ENCODE measurements at places on chromosomes 16 and 17.

DNA sequence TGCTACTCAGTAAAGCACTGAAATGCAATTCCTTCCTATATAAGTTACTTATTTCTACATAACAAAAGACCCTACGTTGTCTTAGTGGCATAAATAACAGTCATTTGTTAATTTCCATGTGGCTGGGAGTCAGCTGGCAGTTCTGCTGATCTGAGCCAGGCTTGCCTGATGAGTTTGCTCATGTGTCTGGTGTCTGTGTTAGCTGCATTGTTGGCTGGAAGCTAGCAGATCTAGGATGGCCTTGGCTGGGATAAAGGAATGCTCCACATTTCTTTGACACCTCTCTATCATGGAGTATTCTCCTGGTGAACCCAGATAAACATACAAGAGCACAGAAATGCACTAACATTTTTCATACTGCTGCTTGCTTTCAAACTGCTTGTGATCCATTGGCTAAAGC lies 264.4 kb upstream of the MON1B start:
- DNase-seq: no peak

- DNase-seq: no peak
Observed at GRCh38 chr17:78558989-78559388, 18.2 kb downstream of the DNAH17 start.

DNA sequence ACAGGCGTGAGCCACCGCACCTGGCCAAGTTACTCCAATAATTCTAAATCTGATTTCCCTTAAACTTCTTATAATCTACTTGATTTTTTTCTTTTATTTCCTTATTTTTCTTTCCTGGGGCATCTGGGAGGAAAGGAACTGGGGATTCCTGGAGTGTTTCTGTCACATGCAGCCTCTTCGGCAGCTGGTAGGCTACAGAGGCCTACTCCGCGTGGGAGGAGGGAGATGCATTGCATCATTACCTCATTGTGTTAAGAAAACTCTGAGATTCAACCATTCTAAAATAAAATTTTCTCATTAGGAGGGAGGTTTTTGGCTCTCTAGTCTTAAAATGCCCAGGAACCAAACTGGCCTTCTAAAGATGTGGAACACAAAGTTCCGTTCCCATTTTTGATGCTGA lies 64.0 kb downstream of the SOX9 start:
- DNase-seq: no peak

GRCh38 chr17:77182205-77183172 lies 41.7 kb downstream of the SEC14L1 start:
- DNase-seq: no peak

DNA sequence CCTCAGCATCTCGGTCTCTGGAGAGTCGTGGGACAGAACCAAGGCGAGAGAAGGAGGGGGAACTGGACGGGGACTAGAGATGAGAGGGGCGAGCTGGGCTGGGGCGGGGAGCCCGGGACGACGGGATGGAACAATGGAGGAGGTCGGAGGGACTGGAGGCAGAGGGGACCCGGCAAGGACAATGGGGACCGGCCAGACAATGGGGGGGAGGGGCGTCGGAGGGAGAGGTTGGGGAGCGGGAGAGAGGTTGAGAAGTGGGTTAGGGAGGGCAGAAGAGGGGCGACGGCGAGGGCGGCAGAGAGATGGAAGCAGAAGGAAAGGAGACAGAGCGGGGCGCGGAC lies 719 bp downstream of the NGFR start:
- no peak for DNase-seq

- no peak for DNase-seq
Observed at GRCh38 chr17:63335831-63336230, 110.3 kb downstream of the CYB561 start.

DNA sequence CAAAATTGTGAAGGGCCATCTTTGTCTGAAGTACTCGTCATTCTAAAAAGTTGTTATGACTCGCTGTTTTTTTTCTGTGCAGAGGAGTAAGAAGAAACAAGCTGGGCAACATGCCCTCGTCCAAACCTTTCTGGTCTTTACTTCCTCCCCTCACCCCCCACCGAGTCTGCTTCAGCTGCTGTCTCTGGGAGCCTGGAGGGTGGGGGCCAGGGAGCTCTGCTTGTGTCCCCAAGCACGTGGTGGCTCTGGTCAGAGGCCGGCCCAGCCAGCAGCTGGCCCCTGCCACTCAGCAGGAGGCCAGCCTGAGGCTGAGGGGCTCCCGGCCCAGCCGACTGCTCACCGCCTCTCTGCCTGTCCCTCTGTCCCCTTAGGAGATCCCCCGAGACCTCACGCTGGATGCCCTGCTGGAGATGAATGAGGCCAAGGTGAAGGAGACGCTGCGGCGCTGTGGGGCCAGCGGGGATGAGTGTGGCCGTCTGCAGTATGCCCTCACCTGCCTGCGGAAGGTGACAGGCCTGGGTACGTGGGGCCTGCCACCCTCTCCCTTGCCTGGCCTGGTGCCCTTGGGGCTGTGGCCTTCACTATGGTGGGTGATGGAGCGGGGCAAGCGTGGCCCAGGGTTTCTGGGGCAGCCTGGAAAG lies 53.7 kb upstream of the LGALS9 start:
- DNase-seq: no peak

DNA sequence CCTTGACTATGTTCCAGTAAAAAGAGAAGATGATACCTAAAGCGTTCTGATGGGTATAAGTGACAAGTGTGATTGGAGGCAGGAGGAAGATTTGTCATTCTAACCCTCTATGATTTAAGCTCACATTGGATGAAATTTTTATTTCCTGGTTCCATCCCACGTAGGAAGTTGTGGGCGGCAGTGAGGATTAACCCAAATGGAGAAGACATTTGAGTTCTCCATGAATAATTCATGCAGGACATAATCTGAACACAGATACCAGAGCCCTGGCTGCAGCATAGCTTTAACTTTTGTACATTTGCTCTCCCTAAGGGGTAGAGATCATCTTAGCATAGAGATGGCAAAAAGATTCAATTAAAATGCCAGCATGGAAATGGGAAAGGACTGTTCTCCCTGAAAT lies 146.3 kb downstream of the SLC39A11 start:
- DNase-seq: no peak

- DNase-seq: no peak
Observed at GRCh38 chr16:70681382-70682238, 4.2 kb downstream of the MTSS2 start.

DNA sequence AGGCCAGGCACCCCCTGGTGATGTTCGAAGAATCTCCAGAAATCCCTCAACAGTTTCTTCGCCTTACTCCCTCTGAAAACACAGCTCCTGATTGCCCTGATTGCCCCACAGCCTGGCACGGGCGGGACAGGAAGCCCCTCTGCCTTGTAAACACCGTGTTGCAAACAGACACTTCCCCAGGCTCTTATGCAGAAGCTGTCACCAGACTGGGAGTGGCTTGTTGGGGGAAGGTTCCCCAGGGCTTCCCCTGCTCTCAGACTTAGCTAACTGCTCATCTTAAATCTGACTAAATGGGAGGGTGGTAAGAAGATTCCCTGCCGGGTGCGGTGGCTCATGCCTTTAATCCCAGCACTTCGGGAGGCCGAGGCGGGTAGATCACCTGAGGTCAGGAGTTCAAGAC lies 11.2 kb downstream of the PIK3R5 start:
- DNase-seq: no peak

GRCh38 chr16:52451971-52452421 lies 94.9 kb downstream of the TOX3 start:
- no peak for DNase-seq

DNA sequence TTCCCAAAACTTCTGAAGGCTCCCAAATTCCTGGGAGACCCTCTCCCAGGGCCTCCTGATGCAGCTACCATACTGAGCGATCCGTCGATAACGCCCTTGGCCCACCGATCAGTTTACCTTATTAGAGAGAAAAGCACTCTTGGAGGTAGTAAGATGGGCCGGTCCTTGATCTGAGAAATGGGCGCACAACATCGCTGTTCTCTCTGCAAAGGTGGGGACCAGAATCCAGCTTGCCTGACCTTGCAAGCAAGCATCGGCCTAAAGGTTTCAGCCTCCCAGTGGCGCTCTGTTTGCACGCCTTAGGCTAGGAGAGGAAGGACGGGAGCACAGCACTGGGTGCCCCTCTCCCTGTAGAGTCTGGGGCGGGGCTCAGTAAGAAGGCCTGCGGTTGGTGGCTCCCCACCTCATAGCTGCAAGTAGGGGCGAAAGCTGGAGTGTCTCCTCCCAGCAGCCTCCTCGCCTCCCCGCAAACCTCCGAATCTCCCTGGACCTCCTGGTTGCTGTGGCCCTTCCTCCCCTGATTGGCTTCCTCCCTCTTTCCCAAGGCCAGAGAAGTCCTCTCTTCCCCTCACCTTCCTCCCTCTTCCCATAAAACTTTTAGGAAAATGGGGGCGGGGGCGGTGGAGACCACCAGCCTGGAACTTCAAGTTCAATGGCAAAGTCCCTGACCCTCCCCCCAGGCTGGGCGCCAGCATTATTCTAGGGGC lies at the start of gene PRAC1:
Gene PRAC1 (minus strand): TSS at position 318 of the 707 bp plus-strand sequence. CDS start 126 bp downstream, at position 192.
- no peak for DNase-seq

GRCh38 chr16:16871196-16871595 lies 492.3 kb downstream of the NPIPA7 start:
- DNase-seq: no peak

DNA sequence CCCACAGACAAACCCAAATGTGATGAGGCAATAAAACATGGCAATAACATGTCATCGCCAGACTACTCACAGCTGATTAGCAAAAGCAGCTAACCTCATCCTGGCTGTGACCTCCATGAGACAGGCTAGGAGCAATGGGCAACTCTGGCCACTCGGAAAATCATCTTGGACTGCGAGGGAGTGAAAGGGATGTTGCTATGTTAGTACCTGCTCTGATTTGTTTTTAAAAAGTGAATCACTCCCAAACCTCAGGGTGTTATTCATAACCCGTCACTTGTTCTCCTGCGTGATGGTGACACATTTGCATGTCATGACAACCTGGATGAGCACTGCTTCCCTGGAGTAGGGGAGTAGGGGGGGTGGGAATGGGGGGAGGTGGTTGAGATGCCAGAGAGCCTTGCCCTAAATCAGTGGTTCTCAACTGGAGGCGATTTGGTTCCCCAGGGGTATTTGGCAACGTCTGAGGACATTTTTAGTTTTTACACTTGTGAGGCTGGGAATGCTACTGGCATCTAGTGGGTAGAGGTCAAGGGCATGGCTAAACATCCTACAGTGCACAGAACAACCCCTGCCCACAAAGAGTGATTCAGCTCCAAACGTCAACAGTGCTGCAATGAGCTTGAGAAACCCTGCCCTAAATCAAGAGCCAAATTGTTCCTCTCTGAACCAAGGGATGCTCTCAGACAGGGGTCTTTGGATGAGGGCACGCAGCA lies 241.7 kb downstream of the SOX9 start:
- DNase-seq: no peak

DNA sequence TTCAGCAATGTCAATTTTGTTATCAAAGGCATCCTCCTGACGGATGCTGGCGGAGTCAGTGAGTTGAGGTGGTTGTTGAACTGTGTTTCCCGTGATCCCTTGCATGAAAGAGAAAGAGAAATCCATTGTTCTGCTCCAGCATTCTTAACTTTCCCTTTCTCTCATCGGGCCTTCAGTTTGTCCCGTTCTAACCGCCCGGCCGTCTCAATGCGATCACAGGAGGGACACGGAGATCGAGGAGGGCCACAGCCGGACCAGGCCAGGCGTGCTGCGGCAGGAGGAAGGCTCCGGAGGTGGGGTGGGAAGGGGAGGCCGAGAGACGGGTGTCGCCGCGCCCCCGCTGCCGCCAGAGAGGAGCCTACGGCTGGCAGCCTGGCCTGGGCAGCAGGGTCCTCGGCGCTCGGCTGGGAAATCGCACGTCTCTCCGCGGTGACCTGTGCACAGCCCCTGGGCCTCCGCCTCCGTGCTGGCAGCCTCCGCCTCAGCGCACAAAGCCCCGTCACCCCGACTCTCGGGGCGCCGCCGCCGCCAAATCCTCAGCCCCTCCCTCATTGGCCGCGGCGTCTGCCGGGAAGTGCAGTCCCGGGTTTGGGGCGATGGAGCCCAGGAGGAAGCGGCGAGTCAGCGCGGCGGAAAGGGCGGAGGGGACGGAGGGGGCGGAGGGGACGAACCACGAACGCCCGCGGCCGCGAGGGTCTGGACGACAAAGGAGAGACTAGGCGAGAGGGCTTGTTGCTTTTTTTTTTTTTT lies 38.1 kb downstream of the SOST start:
- no peak for DNase-seq

DNA sequence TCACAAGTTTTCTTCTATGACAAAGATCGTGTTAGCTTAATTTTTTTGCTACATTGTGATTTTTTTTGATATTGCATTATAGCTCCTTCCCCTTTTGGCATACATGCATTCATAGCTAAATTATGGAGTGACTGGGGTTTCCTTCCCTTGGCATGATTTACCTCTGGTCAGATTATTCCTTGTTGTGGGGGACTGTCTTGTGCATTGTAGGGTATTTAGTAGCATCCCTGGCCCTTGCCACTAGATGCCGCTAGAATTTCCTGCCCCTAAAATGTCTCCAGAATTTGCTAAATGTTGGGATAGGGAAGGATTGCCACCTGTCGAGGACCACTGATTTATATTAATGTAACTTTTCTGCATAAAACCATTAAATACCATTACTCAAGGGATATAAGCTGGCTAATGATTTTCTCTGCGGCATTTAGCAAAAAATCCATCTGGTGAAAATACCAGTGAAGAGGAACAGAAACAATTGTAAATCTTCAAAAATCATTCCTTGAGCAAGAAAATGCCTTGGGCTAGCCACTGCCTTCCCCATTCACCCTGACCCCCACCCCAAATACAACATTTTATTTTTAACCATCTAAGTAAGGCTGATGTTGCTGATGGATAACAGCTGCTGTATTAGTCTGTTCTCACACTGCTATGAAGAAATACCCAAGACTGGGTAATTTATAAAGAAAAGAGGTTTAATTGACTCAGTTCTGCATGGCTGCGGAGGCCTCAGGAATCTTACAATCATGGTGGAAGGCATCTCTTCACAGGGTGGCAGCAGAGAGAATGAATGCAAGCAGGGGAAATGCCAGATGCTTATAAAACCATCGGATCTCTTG lies 195.2 kb downstream of the MAP2K6 start:
- DNase-seq: no peak

DNA sequence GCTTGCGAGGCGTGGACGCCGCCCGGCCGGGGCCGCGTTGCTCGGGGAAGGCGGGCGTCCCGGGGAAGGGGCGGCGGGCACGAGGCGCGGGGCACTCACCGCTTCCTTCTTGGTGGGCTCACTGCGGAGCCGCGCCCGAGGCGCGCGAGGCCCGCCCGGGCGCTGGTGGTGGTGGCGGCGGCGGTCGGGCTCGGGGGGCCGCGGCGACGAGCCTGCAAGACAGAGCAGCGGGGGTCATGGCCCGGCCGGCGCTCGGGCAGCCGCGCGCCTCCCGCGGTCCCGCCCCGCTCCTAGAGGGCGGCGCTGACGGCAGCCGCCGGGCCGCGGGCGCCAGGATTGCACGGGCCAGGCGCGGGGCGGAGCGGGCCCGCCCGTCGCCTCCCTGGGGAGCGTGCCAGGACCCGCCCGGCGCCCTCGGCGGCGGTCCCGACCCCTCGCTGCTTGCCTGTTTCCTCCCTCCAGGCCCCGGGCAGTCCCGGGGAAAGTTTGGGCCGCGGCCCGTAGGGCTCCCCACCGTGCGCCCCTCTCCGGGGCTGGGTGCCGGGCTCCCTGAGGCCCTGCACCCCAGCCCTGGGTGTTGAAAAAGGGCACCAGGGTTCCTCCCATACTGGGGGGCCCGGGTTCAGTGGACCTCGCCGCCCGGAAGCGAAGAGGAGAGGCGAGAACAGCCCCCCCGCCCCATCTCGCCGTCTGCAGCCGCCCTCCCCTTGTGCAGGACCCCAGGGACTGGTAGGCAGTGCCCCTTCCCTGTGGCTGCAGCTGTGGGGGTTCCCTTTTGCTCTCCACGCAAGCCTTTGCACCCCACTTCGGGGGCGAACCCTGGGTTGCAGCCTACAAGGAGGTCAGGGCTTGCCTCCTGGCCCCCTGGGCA lies at the start of gene C16orf74:
Gene C16orf74 (minus strand): TSS at position 270 of the 871 bp plus-strand sequence. CDS start 15,879 bp downstream, outside the sequence.
- no peak for DNase-seq

- no peak for DNase-seq
Observed at GRCh38 chr16:50645563-50646220, 35.4 kb downstream of the SNX20 start.
